ENCODE measurements at places on chromosomes 12 and 14.

DNA sequence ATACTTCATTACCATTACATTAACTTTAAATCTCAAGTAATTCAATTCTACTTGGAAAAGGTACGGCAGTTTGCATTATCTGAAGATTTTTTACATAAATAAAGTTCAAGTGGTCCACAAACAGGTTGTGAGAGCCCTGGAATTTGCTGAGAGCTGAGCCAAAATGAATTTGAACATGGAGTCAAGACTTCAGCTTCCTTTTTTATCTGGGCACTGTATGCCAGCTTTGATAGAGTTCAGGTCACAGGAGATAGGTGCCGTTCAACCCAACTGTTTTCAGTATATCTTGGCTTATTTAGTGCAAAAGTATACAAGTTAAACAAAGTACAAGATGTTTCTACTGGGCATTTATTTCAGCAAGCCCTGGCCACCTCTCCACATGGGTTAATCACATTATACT is 28.8 kb downstream of the HNRNPC start:
- DNase-seq, result no peak

GRCh38 chr12:113889891-113890581 is 76.1 kb downstream of the RBM19 start:
- DNase-seq, result no peak

DNA sequence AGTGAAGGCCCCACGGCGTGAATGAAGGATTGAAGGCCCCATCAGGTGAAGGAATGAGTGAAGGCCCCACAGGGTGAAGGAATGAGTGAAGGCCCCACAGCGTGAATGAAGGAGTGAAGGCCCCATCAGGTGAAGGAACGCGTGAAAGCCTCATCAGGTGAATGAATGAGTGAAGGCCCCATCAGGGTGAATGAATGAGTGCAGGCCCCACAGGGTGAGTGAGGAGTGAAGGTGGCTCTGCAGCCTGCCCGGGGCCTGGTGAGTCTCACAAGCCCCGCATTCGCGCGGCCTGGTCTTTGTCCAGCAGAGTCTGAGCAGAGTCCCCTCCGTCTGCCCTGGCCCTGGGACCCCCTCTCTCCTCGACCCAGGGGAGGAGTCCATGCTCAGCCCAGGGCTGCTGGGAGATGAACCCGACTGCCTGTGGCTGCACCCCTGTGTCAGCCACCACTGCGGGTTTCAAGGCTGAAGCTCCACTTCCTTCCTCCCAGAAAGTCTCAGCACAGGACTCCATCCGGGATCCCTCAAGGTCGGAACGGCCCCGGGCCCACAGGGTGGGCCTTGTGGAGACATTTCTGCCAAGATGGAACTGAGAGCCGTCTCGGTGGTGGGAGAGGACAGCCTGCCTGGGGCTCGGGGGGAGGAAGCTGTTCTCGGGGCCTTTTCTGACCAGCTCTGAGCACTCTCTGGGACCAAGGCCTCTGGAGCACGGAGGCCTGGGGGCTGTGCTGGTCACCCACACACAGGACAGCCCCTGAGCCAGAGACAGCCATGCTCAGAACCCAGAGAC is 37.4 kb upstream of the TMEM179 start:
- no peak for DNase-seq

GRCh38 chr12:77891518-77892147 is 60.9 kb downstream of the NAV3 start:
- no peak for DNase-seq

- DNase-seq, result no peak
These were observed 121.1 kb upstream of the EEA1 start for GRCh38 chr12:93050026-93050747.

- no peak for DNase-seq
These were observed 529 bp downstream of the PHLDA1 start for GRCh38 chr12:76031081-76031413.

DNA sequence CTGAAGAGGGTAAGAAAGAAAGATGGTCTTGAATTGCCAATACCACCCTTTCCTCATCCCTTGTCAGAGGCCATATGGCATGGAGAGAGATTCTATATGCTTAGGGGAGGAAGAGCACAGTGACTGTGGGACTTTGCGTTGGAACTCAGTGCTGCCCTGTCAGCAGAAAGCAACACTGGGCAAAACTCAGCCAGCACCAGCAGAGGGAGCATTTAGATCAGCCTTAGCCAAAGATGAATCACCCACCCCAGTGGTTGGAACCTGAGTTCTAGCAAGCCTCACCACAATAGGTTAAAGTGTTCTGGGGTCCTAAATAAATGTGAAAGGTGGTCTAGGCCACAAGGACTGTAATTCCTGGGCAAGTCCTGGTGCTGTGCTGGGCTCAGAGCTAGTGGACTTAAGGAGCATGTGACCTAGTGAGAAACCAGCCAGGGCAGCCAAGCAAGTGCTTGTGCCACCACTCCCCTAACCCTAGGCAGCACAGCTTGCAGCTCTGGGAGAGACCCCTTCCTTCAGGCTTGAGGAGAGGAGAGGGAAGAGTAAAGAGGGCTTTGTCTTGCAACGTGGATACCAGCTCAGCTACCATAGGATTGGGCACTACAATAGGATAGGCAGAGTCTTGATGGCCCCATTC is 11.4 kb upstream of the BCAT1 start:
- DNase-seq, result no peak

DNA sequence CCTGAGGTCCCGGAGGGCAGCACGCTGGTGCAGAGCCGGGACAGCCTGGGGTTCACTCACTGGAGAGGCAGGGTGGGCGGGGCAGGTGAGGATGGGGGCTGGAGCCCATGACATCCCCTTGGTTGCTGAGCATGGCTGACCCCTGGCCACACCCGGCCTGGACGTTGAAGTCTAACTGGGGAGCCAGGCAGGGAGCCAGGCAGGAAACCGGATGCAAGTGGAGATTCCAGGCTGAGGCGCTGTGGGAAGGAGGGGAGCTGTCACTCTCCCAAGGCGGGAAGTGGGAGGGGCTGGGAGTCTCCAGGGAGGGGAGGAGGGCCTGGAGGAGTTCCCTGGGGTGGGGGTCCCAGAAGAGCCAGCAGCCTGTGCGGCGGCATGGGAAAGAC is 7.7 kb upstream of the INF2 start:
- peak; percentile 94 for DNase-seq

DNA sequence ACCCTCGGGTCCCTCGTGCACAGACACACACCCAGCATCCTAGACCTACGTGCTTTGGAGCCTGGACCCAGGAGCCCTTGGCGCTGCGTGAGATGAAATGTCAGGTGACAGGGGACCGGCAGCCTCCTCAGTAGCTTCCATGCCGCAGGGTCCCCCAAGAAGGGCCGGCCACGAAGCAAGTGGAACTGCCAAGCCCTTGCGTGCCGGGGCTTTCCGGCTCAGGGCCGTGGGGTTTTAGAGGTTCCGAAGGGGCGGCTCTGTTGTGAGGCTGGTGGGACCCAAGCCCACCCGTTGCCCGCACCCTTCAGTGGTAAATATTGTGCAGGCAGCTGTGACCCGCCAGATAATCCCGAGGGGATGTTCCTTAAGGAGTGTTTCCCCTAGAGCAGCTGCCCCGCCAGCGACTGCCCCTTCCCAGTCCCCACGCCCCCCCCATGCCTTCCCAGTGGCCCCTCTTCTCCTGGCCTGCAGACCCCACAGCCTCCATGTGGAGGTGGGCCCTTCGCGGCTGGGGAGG is 133.7 kb downstream of the ADGRD1 start:
- peak; percentile 69 for DNase-seq

- no peak for DNase-seq
These were observed 120.6 kb upstream of the CDKN3 start for GRCh38 chr14:54275997-54276725.

DNA sequence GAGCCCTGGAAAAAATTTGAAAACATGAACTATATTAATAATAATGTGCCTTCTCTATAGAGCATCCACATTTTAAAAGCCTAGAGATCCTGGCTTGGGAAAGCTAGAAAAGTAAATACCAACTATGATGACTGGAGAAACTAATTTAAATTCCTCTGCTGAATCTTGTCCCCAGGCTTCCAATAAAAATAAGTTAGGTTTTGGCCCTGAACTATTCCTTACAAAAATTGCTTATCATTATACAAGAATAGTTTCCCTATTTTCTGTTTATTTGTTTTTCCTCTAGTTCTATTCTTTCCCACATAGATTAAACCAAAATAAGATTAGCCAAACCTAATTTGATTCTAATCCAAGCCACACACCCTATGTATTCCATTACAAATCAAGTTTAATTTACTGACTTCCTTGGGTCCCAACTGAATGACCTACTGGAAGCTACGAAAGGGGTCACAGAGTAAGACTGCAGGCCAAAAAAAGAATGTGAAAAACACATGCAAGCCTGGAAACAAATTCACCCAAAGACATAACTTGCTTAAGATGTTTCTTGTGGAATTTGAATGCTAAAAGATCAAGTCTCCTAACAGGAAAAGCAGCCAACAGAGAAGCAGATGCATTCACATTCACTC is 133.0 kb downstream of the PAWR start:
- no peak for DNase-seq

DNA sequence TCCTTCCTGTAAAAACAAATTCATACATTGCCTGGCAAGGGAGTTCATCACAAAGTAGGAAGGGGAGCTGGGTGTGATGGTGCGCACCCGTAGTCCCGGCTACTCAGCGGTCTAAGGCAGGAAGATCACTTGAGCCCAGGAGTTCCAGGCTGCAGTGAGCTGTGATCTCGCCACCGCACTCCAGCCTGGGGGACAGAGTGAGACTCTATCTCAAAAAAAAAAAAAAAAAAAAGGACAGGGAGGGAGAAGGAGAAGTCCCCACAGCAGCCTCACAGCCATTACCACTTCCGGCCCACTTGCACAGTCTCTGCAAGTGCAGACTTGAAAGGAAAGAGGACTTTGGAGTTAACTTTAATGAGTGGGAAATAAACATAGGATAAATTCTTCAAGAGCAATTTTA is 121.0 kb downstream of the FBXL14 start:
- DNase-seq, result no peak

- peak; percentile 45 for DNase-seq
These were observed 133.7 kb upstream of the C14orf180 start for GRCh38 chr14:104445832-104446381.

- no peak for DNase-seq
These were observed 68.9 kb downstream of the EML1 start for GRCh38 chr14:99862136-99862535.

DNA sequence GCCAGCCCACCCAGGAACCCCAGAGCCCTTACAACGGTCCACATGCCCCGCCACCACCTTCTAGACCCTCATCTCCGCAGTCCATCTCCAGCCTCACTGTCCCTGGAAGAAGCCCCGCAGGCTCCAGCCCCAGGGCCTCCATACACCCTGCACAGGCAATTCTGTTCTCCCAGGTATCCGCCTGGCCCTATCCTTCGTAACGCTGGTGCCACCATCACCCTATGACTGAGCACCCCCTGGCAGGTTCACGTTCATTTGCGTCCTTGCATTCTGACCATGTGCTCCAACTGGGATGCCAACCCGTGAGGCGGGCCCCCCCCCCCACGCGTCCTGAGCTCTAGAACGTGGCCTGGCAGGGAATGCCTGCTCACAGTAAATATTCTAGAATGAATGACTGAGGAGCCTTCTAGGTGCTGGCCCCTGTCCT is 675 bp upstream of the SCARB1 start:
- no peak for DNase-seq

- no peak for DNase-seq
These were observed 29.4 kb downstream of the PLEKHA5 start for GRCh38 chr12:19158923-19159322.

GRCh38 chr12:57850854-57851430 is 4.4 kb upstream of the CTDSP2 start:
- DNase-seq, result no peak

DNA sequence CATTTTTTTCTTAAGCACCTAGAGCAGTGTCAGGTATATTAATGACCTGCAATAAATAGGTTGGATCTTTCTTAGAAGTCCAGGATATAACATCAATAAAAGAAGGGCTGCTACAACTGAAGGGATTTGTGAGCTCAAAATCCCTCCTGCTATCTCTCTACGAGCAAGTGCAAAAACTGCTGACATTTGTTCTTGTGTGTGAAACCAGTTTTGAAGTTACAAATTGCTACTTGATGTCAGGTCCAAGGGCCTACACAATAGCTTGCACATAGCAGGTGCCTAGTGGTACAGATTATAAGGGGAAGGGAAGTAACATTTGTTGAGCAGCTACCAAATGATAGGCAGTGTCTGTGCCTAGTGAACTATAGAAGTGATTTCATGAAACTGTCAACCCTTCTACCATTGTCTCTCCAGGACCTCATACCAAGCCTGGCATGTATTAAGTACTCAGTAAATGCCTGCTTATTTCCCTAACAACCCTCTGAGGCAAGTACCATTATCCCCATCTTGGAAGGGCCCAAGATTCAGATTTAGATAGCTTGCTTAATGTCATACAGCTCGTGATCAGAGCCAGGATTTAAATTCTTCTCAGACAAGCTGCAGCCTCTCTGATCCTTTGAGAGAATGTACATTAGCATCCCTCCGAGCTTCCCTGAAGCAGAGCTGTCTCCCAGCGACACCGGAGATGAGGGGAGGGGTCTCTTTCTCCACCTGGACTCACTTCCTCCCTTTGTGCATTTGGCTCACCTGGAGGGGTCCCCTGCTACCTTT is 300.3 kb downstream of the ZFP36L1 start:
- DNase-seq, result no peak

DNA sequence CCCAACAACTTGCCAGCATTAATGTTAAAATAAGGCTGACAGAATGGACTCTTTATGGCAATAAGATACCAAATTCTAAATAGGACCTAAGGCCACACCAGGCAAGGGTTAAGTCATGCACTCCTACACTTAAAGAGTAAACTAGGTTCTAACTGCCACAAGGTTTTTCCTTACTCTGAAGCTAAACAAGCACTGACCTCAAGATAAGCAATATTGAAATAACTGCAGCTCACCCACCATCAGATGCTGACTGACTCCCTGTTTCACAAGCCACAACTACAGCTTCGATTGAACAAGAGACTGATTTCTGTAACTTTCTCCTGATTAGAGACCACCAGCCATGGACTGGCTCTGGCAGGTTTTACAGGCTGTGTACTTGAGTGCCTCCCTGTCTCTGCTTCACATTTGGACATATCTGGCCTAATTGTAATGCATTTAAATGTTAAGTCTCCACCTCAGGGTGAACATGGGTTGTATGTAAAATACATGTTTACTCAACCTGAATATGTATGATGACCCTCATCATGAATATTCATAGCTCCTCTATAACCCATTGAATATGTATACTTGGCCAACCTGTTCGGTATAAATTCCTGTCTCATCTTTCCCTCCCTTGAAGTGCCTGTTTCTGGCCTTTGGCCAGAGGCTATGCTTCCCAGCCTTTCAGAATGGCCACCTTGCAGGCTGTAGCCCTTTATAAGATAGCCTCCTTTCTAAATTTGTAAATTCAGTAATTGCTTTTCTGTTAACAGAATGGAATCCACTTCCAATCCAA is 70.5 kb upstream of the DAAM1 start:
- DNase-seq, result no peak

- no peak for DNase-seq
These were observed 46.7 kb upstream of the EVL start for GRCh38 chr14:100018482-100018881.

Measured in aorta (tissue), 5 donors.